H54 (cell line): ENCODE measurements at places on chromosomes 2 and 18.

DNA sequence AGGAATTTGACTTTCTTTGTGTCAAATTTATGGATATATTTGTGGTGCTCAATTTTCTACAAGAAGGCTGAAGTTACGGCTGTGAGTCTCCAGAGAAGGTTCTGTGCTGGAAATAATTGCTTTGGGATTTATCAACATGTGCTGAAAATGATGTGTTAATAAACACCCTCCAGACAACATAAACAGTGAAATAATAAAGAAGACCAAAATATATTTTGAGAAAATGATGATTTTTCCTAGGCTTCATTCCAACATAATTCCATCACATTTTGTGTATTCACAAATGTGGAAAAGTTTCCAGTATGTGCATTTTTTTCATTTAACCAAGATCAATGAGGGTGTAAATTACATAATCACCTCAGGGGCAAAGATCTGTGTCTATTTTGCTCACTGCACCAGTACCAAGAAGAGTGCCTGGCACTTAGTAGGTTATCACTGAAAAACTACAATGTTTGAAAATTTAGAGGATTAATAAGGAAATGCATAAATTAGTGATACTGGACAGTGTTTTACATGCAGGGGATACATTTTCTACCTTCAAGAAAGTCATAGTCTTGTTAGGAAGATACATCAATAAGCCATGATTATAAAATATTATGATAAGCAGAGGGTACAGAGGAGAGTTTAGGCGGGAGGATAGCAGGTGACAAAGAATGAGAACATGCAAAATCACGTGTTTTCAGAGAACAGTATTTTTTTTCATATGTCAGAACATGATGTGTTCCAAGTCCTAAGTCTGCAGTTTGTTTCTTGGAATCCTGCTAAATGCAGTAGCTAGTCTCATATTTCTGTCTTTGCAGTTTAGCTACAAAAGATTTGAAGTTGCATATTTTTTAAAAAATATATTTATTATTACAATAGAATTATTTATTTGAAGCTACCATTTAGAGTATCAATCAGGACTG is 127.6 kb upstream of the DLGAP1 start:
- DNase-seq, result no peak

DNA sequence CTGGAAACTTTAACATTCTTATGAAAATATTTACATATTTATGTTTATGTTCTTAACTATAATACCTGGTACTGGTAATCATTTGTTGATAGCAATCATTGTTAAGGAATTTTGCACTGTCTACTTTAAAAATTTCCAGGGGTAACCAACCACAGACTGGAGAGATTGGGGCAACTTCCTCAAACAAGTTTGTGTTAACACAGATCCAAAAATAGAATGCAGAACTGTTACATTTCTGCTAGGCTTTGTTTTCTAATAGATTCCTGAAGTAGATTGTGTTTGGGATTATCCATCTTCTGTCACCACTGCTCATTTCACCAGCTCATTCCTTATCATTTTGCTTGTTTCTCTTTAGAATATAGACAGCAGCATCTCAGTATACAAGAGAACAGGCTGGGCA is 23.7 kb downstream of the RNF125 start:
- no peak for DNase-seq

DNA sequence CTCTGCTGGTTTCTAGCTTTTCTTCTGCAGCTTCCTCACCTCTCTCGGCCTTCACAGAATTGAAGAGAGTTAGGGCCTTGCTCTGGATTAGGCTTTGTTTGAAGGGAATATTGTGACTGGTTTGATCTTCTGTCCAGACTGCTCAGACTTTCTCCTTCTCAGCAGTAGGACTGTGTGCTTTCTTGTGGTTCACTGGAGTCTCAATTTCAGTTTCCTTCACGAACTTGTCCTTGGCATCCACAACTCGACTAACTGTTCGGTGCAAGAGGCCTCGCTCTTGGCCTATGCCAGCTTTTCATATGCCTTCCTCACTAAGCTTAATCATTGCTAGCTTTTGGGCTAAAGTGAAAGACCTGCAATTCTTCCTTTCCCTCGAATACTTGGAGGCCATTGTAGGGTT is 18.9 kb upstream of the SALL3 start:
- DNase-seq, result no peak

GRCh38 chr2:126382998-126383397 is 273.0 kb upstream of the GYPC start:
- no peak for DNase-seq

- DNase-seq, result no peak
These were observed 48.2 kb downstream of the CXCR4 start for GRCh38 chr2:136069773-136070172.

- DNase-seq, result no peak
These were observed 108.5 kb upstream of the RND3 start for GRCh38 chr2:150595803-150596470.

DNA sequence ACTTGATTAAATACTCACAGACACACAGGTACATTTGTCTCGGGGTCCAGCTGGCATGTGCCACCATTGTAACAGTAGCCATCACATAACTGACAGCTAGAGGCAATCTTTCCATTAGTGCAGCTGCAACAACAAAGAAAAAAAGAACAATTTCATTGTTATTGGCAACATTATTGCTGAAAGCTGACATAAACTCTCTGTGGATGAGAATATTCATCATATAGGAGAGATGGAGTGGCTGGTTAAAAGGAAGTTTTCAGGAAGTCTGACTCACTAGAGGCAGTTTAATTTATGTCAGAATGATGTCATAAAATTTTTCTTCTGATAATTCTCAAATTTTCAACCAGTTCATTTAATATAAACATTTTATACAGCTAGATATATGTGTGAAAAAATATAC is 1490.0 kb upstream of the NXPH2 start:
- no peak for DNase-seq
